ENCODE measurements at places on chromosomes 13 and 19. TPM values are rescaled to one million over a fixed set of nuclear protein-coding genes. Genes with fewer than 3 reads are reported as not detected.

GRCh38 chr13:33392794-33393405 lies 107.3 kb upstream of the STARD13 start:
- no peak overlapping the region for H3K4me3 ChIP-seq
- H3K4me1 ChIP-seq: peaks cover 5% of the 10 kb centered on the region
- no peak for DNase-seq
- H3K36me3 ChIP-seq: no peaks in the 10 kb centered on the region
- H3K27ac ChIP-seq: no peak overlapping the region

GRCh38 chr19:23481043-23481442 lies 85.8 kb upstream of the ZNF91 start:
- H3K4me3 ChIP-seq: no peak overlapping the region
- no peaks in the 10 kb centered on the region for H3K4me1 ChIP-seq
- H3K27ac ChIP-seq: no peak overlapping the region
- no peaks in the 10 kb centered on the region for H3K27me3 ChIP-seq
- no peaks in the 10 kb centered on the region for H3K36me3 ChIP-seq

DNA sequence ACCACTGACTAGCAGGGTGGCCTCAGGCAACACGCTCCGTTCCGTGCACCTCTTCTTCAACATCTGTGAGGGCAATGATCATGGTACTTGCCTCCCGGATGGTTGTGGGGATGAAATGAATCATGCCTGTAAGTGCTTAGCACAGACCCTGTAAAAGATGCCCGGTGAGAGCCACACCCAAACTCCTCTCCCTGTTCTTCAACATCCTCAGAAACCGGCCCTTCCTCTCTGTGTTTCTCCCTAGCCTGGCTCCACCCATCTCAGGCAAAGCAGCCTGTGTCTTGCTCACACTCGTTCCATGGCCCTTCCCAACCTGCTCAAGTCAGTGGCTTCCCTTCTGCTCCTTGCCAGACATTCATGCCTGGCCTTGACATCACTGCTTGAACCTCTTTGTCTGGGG lies 5.8 kb upstream of the DMKN start:
- H3K4me3 ChIP-seq: no peak overlapping the region
- H3K27ac ChIP-seq: no peak overlapping the region
- H3K27me3 ChIP-seq: peaks cover 43% of the 10 kb centered on the region
- H3K4me1 ChIP-seq: peaks cover 10% of the 10 kb centered on the region

Gene HS6ST3
- total RNA-seq: not detected
